ENCODE measurements at places on chromosomes 3 and 15.

GRCh38 chr3:187616307-187616972, 53.8 kb downstream of the SST start:
- DNase-seq, result peak; percentile 12

GRCh38 chr3:13671482-13672233, 122.7 kb downstream of the FBLN2 start:
- no peak for DNase-seq

GRCh38 chr15:90597577-90597976, 67.9 kb downstream of the CRTC3 start:
- DNase-seq, result no peak

DNA sequence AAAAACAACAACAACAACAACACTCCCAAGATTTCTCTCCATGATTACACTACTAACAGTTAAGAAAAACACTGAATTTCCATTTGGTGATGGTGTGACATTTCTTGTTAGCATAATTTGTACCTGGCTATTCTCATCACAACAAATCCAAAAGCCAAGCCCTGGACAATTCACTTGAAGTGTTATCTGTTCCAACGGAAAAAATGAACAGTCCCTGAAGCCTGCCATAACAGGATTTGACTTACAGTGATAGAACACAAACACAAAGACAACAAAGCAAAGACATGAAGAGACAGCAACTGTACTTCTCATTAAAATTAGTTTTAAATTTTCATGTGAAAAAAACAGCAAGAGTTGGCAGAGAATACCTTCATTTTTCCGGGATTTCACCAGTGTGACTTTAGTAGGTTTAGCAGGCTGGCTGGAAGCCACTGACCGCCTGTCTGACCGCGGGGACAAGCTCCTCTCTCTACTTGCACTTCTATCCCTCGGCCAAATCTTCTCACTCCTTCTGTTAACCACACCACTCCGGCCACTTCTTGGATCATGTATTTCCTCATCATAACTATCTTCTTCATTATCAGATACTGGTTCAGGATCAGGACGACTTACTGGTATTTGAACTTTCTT, 56.3 kb downstream of the TJP1 start:
- DNase-seq, result no peak

- DNase-seq, result no peak
These were observed 46.5 kb downstream of the RPN1 start for GRCh38 chr3:128603811-128604775.

DNA sequence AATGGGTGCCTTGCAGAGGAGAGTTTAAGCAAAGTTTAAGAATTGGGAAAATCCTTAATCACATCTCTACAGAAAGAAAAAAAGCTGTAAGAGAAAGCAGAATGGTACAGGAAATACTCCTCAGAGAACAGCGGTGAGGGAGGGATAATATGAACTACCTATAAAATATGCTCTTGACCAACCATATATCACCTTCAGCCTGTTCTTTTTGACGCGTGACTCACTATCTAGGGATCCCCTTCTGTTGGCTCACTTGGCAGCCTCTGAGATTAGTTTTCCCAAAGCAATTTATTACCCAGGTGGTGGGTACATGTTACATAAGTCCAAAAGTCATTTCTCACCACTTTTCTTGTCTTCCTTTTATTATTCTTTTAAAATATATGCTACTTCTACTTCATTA, 97.7 kb downstream of the CNTN6 start:
- DNase-seq, result no peak

GRCh38 chr3:123281406-123281805, 79.7 kb downstream of the SEC22A start:
- DNase-seq, result no peak

All from smooth muscle cell of the brain vasculature (primary cell).